AG08396 (cell line): ENCODE measurements at places on chromosomes 3 and 15.

DNA sequence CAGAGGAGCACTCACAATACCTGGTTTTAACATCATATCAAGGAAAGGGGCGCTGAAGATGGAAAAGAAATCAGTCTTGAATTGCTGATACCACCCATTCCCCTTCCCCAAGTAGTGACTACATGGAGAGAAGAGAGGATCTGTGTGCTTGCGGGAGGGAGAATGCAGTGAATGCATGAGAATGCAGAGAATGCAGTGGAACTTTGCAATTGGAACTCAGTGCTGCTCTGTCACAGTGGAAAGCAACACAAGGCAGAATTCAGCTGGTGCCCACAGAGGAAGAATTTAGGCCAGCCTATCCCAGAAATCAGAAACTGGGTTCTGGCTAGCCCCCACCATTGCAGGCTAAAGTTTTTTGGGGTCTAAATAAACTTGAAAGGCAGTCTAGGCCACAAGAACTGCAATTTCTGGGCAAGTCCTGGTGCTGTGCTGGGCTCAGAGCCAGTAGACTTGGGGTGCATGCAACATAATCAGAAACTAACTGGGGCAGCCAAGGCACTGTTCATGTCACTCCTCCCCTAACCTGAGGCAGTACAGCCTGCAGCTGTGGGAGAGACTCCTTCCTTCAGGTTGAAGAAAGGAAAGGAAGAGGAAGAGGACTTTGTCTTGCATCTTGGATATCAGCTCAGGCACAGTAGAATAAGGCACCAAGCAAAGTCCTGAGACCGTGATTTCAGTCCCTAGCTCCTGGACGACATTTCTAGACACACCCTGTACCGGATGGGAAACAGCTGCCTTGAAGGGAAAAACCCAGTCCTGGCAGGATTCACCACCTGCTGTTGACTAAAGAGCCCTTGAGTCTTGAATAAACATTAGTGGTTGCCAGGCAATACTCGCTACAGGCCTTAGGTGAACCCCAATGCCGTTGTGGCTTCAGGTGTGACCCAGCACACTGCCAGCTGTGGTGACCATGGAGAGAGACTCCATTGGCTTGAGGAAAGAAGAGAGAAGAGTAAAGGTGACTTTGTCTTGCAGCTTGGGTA is 329.3 kb downstream of the TBL1XR1 start:
- DNase-seq, result no peak

DNA sequence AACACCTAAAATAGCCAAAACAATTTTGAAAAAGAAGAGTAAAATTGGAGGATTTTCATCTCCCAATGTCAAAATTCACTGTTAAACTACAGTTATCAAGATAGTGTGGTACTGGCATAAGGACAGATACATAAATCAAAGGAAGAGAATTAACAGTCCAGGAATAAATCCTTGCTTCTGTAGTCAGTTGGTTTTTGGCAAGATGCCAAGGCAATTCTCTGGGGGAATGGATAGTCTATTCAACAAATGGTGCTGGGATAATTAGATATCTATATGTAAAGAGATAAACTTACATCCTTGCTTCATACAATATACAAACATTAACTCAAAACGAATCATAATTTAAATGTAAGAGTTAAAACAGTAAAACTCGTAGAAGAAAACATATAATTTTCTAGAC is 57.9 kb upstream of the SELENOK start:
- DNase-seq, result no peak

- DNase-seq, result no peak
Observed at GRCh38 chr15:96253006-96253747, 77.3 kb upstream of the NR2F2 start.

- no peak for DNase-seq
Observed at GRCh38 chr15:75583701-75584100, 4.6 kb upstream of the PTPN9 start.

DNA sequence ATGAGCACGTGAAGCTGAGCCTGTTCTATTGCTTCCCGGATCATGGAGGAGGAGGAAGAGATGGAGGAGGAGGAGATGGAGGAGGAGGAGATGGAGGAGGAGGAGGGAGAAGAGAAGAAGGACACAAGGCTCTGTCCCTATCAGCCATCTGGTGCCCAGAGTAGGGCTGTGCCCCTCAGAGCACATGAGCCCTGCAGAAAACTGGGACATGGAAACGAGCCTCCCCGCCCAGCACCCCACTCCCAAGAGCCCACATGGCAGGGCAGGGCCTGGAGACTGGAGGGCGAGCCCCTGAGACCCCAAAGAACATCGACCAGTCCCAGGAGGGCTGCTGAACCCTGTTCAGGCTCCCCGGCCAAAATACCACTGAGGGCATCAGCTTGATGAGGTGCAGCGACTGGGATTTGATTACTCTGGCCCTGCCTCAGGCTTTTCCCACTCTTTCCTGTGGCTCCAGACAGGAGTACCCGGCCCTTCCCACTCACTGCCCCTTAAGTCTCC is 285.6 kb downstream of the UACA start:
- DNase-seq, result no peak

DNA sequence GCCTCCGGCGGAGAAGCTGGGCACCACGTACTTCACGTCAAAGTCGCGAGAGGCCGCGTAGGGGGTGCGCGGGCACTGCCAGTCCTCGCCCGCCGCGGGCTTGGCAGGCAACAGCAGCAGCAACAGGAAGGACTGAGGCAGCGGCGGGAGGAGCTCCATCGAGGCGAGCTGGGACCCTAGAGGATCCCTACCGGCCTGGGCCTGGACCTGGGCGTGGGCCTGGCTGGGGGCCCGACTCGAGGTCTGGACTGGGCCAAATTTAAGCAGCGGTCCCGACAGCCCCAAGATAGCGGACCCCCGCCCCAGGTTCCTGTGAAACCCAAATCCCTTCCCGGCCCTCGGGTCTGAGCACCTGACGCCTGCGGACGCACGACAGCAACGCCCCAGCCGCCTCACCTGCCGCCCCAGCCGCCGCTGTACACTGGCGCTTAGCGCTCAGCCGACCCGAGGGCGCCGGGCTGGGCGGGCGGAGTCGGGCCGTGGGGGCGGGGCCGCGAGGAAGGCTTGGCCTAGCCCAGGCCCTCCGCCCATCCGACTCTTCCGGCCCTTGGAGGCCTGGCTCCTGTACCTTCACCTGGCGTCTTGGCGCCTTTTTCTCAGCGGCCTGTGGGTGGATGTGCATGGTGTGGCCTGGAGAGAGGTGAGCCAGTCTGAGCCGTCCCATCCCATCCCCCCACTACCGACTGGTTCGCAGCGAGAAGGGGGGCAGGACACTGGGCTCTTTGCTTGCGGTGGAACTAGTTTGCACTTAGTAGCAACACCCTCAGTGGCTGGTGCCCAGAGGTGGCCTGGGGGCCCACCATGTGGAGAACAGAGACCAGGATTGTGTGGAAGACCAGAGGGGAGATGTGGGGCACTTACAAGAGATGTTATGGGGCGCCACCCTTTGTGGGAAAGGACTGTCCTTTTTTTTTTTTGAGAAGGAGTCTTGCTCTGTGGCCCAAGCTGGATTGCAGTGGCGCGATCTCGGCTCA is at the start of gene MST1R:
MST1R (minus strand) TSS at position 423 of the 974 bp plus-strand sequence; CDS start at position 159, 264 bp downstream.
- DNase-seq, result peak; percentile 85

- DNase-seq, result no peak
Observed at GRCh38 chr3:52523386-52524257, 10.0 kb downstream of the NT5DC2 start.

DNA sequence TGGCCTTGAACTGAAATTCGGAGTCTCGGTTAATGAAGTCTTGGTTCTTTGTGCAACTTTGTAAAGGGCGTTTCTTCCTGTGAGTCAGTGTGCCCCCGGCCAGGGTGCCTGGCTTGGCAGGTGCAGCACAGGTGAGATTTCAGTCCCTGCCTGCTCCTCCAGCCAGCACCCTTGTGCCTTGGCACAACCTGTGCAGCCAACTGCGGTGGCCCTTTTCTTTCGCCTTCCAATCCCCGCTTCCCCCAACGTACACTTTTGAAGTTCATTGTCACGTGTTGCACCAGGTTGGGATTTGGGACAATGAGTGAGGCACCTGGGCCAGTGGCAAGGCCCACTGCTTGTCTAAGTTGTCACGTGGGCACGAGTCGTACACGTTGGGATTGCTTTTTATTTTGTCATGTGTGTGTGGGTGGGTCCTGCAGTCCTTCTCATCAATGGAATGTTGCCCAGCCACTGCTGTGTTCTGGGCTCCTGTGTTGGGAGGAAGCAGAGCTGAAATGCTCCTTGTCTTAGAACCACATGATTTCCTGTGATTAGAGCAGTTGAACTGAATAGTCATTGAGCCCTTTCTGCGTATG is 242.9 kb upstream of the BHLHE40 start:
- no peak for DNase-seq

- no peak for DNase-seq
Observed at GRCh38 chr3:182735672-182736071, 57.6 kb upstream of the ATP11B start.

DNA sequence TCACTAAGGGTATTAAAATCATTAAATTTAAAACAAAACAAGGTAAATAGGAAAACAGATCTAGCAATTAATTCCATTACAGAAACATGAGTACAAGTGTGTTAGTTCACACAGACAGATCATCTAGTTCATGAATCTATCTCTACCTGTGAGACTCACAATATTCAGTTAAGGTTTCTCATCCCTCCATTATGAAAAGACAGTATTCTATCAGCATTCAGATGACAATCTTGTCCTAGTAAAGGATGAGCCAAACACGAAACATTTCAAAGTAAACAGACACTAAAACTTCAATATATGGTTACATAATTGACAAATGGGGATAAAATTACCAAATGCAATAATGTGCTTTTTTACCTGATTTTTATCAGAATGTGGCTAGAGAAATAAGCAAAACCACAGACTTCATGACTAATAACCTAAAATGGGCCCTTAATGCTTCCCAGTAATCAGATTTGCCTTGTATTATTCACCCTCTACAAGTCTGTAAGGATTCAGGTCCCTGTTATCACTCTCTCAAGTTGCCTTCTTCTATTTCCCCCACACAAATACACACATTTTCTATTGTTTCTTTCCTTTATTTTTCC is 126.8 kb downstream of the DLG1 start:
- DNase-seq, result no peak

- DNase-seq, result no peak
Observed at GRCh38 chr15:69104050-69104750, 56.2 kb upstream of the GLCE start.

GRCh38 chr15:89937365-89938350 is 24.9 kb upstream of the ARPIN start:
- DNase-seq, result no peak

DNA sequence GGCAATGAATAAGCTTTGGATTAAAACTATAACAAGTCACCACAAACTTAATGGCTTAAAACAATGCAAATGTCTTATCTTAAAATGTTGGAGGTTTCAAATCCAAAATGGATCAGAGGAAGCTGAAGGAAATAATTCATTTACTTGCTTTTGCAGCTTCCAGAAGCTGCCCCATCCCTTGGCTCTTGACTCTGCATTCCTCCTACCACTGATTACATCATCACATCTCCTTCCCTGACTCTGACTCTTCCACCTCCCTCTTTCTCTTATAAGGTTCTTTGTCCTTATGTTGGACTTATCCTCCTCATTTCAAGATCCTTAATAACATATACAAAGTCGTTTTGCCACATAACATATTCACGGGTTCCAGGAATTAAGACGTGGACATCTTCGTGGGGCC is 982.8 kb upstream of the ROBO1 start:
- no peak for DNase-seq

GRCh38 chr15:39393575-39394335 is 187.1 kb upstream of the THBS1 start:
- DNase-seq, result no peak

DNA sequence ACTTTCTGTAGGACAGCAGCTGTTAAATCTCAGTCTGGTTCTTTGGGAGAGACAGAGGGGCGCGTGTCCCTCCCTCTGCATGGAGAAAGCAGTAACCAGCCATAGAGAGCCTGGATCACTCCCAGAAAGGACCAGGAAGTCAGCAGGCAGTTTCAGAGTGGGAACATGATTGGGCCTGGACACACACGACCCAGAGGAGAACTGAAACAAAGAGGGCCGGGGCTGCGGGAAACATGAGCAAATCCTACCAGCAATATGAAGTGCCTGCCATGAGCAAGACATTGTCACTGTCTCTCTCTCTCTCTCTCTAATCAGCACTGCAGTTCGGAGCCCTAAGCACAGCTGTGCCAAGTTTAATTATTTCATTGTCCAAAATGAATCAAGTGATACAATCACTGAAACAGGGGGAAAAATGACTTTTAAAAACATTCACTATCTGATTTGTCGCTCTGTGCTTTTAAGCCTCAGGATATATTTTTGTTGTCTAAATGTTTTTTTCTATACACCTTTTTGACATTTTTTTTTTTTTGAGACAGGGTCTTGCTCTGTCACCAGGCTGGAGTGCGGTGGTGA is 17.6 kb downstream of the MUC13 start:
- peak; percentile 23 for DNase-seq

- no peak for DNase-seq
Observed at GRCh38 chr15:71530116-71530515, 280.2 kb upstream of the NR2E3 start.

DNA sequence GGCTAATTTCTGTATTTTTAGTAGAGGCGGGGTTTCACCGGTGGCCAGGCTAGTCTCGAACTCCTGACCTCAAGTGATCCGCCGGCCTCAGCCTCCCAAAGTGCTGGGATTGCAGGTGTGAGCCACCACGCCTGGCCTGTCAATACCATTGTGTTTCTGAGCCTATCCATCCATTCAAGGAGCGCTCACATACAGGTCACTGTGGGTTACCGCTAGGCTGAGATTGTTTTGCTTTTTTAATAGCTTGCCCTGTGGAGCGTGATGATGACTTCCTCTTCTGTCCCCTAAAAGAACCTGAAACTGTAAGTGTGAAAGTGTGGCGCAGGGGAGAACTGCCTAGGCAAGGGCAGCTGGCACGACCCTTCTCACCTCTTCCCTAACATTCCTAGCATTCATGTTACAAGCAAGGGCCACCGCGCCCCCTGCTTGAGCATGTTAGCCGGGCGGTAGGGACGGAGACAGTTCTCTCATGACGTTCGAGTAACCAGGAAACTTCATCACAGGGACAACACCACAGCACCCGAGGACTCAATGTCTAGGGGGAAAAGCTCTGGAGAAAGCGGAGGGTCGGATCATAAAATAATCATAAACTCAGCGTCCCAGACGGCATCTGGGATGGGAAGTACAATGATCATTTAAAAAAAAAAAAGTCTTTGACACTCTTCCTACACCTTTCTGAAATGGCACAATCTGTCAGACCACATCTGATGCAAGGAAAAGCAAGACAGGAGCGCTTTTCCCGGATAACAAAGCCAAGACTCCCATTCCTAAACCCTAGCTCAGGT is 790 bp downstream of the LAMP3 start:
- no peak for DNase-seq
